ENCODE measurements at places on chromosomes 1 and 21.

GRCh38 chr1:201307760-201308499 lies 24.6 kb downstream of the PKP1 start:
- DNase-seq: no peak

DNA sequence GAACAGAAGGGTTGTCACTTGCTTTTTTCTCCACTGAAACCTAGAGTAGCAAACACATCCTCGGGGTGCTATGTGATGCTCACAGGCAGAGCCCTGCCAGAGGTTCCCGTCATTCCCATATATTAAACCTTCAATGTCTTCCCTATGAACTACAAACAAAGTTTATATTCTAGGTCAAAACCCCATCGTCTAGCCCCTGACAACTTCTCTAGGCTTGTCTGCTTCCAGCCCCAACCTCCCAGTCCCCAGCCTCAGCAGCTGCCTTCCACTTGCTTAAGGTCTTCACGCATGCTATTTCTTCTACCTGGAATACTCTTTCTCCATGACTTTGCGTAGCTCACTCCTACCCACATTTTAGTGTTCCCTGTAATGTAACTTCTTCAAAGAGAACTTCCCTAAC lies 1.9 kb upstream of the TLR5 start:
- no peak for DNase-seq

DNA sequence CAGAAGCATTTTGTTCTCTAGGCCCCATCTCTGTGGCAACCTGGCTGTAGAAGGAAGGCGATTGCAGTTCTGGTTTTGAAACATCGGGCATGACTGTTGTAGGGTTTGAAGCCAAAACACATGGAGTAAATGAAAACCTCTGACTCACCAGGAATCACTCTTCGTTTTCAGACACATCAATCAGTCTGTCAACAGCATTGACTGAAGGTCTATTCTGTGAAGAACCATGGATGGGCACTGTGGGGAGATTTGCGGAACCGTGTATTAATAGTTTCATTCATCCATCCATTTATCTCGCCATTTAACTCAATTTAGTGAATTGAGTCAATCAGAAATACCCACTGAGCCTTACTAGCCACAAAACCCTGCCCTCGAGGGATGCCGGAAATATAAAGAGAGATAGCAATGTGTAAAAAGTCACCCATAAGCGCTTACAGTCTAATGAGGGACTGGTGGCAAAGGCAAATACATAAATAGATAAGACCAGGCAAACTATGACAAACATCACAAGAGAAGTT lies 364.6 kb upstream of the PROX1 start:
- DNase-seq: no peak

DNA sequence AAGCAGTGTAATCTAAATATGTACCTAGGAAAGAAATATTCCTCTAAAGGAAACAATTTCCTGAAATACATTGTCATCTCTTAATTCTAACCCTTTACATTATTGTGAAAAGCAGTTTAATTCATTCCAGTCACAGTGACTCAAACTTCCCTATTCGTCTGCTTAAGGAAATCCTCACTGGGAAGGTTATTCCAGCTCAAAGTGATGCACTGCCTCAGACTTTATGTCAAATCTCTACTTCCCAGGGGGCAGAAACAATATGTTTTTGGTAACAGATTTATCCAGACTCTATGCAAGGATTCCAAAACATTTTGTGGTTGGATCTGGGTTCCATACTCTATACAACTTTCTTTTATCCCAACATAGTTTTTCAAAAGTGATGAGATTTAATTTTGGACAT lies 145.2 kb downstream of the NTMT2 start:
- peak; percentile 39 for DNase-seq

- no peak for DNase-seq
These were observed 115.6 kb downstream of the SIK1 start for GRCh38 chr21:43311301-43311817.

- DNase-seq: peak; percentile 59
These were observed 6.1 kb upstream of the EPHB2 start for GRCh38 chr1:22704440-22705067.

DNA sequence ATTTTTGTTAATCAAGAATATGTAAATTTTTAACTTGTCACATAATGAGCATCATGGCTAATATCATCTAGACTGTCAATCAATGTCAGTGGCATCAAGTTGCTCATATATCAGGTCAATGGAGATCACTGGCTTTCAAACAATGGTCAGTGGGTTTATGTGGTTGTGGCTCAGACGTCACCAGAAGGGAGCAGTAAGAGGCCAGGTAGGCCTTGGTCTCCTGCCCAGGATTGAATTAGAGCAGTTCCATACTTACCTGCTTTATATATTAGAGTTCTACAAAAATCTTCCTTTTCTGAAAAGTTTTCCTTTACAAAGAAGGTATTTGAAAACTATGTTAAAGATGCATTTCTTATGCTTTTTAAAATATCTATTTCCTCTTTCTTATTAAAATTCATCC lies 206.3 kb upstream of the B3GALT2 start:
- no peak for DNase-seq

DNA sequence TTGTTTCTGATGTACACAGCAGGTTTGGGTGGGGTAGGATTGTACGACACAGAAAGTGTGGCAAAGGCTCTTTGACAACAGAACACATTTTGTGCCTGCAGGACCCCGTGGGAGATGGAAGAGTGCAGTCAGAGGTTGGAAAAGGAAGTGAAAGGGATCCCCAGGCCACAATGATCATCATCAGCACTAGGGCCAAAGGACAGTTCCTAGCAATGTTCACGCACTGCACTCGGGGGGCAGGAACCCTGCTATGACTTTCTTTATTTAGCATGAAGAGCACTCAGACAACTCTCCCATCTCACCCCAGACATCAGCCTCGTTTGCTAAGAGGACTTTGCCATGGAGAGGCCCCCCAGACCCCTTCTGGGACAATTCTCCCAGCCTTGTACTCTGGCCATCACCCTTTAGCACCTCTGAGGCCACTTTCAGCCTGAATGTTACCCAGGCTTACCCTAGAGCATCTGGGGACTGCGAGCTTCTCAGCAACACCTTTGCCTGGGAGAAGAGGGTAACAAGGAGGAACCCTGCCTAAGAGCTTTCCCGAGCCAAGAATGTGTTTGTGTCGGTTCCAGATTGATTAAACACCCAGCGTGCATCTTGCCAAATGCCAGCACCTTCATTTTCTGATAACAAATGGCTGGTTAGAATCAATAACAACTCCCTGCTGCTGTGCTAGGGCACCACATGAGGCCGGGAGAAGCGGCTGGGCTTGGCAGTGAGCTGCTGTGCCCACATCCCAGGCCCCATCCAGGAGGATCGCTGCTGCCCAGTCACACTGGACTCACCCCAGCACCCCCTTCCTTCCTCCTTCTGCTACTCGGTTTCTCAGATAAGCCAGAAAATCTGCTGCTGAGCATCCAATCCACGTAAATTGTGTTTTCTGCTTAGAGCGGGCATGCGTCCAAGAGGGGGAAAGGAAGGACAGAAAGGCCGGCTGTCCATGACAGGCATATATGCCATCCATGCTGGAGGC lies 633.1 kb downstream of the AJAP1 start:
- no peak for DNase-seq

DNA sequence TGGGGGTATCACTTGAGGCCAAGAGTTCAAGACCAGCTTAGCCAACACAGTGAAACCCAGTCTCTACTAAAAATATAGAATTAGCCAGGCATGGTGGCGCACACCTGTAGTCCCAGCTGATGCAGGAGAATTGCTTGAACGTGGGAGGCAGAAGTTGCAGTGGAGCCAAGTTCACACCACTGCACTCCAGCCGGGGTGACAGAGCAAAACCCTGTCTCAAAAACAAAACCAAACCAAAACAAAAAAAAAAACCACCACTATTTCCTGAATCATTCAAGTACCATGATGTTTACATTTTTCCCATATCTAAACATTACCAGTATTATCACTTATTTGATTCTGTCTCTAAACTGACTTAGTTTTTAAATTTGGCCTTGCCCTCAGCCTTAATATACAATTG lies 29.5 kb downstream of the TUT4 start:
- DNase-seq: no peak

GRCh38 chr1:41573785-41574713 lies 89.6 kb upstream of the EDN2 start:
- DNase-seq: peak; percentile 58

DNA sequence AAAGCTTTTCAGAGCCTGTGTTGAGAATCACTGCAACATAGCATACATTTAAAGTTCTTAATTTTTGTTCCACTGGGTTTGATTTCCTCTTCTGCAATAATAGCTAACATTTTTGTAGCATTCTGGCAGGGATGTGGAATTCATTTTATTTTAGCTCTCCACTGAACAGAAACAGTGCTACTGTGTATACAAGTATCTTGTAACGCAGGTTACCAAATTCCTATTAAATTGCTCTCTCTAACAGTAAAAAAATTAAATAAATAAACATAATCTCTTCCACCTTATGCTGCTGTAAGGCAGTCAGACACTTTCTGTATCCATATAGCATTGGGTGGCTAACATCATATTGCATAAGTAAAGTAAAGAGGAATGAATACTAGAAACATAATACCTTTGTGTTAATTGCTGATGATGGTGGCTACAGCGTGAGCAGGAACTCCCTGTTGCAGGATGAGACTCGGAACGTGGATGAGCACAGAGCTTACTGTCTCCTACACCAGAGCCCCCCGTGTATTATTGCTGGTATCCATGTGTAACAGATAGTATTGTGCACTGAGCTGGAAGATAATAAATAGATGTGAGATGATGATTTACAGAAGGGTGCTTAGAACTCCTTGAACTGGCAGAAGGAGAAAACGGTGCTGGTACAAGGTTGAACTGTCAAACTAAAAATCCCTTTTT lies 276.9 kb upstream of the SNX7 start:
- no peak for DNase-seq

- DNase-seq: no peak
These were observed 31.4 kb upstream of the PKP1 start for GRCh38 chr1:201251851-201252430.

DNA sequence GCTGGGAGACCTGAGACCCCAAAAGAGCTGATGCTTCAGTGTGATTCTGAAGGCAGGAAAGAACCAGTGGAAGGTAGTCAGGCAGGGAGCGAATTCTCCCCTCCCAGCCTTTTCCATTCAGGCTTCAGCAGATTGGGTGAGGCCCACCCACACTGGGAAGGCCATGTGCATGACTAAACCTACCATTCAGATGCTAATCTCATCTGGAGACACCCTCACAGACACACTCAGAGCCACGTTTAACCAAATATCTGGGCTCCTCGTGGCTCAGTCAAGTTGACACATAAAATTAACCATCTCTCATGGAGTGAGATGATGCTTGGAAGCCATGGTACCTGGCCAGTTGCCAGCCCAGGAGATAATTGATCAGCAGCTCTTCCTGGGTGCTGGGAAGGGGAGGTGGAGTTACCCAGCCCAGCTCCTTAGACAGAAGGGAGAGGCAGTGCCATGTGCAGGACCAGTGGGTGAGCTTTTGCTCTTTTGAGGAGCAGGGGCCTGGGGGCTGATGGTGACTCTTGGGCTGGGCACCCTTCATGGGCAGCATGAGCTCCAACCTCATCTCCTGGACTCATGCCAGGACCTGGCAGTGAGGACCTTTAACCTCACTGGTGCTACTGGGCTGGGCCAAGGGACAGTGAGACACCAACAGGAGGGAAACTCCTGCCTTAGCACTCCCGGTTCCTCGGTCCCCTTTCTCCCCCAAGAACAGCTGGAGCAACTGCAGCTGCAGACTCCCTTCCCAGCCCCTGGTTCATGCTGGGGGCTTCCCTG lies 89.0 kb upstream of the ACTL8 start:
- no peak for DNase-seq

DNA sequence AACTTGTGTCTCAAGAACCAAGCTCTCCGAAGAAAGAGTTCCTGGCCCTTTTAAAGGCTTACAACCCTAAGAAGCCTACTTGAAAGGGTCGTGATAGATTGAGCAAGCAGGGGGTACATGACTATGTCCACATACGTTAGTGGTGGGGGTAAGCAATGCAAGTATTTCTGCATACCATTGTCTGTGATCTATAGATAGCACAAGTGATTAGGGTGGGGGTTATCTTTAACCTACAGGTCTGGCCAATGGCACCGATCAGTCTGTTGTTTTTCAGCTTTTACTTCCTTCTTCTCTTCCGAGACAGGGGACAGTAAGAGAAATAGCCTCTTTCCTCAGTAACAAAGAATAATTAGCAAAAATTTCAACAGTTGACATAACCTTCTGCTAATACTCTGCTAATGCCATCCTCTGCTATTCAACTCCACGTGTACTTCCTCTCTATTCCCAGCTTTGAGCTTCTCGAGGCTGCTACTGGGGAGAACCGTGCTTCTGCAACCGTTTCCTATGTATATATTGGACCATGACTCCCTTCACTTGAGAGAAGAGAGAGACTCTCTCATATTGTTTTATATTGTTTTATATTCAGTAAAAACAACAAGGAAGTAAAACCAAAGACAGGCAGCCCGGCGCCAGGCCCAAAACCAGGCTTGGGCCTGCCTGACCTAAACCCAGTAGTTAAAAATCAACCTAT lies 727.7 kb upstream of the NCAM2 start:
- no peak for DNase-seq

GRCh38 chr1:183070923-183071618 lies 47.9 kb downstream of the LAMC1 start:
- peak; percentile 37 for DNase-seq

DNA sequence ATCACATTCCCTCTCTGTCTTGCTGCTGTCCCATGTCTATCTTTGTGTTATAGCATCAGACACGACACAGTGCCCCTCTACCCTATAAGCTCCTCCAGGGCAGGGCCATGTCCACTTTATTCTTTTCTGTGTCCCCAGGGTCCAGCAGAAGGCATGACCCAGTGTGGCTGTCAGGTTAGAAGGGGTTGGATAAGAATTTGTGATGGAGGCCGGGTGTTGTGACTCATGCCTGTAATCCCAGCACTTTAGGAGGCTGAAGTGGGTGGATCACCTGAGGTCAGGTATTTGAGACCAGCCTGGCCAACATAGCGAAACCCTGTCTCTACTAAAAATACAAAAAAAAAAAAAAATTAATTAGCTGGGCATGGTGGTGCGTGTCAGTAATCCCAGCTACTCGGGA lies 26.3 kb upstream of the RNF19B start:
- DNase-seq: no peak

- no peak for DNase-seq
These were observed 29.6 kb upstream of the DIPK1A start for GRCh38 chr1:92990828-92991227.

DNA sequence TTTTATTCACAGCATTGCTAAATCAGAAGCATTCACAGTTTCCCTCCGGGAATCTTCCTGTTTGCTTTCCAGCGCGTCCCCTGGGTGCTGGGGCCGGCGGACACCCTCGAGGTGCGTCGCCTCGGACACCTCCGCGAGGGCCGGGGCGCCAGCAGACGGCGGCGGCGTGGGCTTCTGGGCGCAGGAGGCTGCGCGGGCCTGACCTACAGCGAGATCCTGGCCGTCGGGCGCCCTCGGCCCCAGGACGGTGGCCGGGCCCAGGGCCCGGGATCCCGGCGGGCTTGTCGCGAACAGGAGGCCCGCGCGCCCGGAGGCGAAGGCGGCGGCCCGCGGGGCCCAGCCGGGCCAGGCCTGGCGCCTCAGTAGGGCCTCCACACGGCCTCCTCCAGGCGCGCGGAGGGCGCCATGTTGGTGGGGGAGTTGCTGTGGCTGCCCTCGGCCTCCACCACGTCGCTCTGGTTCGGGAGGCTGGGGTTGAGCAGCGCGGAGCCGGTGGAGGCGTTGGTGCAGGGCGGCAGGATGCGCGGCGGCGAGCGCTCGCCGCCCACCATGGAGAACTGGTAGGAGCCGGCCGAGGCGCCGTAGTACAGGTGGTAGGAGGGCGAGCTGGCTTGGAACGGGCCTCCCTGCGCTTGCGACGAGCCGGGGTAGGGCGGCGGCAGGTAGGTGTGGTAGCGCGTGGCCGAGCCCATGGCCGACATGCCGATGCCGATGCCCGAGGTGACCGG lies 123.1 kb downstream of the CLIC6 start:
- DNase-seq: no peak
